ENCODE measurements at places on chromosomes 13 and 19.
A peak's percentile ranks its signal among the peaks of the same experiment; 100 is the strongest.

GRCh38 chr19:48372904-48373303 is 8.7 kb downstream of the SYNGR4 start:
- DNase-seq, result peak; percentile 40

DNA sequence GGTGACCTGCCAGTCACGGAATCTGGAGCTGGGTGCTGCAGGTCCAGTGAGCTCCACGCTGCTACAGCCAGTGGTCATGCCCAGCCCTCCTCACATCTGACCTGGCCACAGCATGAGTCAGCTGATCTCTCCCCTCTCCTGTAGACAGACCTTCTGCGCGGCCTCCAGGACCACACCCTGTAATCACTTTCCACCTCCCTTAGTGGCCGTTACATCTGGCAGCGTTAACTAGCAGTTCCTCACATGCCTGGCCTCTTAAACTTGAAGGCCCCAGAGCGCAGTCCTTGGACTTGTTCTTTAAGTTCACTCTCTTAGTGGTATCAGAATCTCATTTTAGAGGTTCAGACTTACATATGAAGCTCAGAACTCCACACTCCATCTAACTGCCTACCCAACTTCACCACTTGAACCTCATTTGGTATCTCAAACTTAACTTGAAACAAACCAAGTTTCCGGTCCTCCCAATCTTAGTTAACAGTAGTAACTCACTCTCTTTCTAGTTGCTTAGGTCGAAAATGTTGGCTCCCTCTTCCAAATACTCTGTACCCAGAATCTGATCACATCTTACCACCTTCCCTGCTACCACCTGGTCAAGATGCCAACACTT is 22.7 kb downstream of the MIPEP start:
- DNase-seq, result no peak

- DNase-seq, result peak; percentile 58
Measured at GRCh38 chr19:51422053-51422448, 4.6 kb upstream of the SIGLEC10 start.

DNA sequence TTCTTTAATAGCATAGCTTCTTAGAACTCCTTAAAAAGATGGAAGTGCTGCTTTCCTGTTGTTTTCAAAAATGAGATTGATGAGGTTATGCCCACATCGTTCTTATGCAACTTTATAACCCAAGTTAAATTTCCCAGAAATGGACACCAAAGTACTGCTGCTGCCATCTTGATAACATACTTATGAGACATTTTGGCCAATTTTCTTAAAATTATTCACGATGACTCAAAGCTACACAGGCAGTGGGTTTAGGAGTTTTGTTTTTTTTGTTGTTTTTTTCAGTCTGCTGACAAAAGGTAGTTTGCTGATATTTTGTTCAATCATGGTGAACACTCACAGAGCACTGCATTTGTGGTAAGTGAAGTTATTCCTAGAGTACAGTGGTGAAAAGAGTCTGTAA is 54.9 kb upstream of the RFC3 start:
- DNase-seq, result no peak

GRCh38 chr13:22252281-22252830 is 581.5 kb downstream of the FGF9 start:
- no peak for DNase-seq

- DNase-seq, result no peak
Measured at GRCh38 chr19:38046254-38047048, 139.4 kb downstream of the SIPA1L3 start.

GRCh38 chr13:21517576-21517975 is 58.5 kb upstream of the ZDHHC20 start:
- DNase-seq, result no peak

DNA sequence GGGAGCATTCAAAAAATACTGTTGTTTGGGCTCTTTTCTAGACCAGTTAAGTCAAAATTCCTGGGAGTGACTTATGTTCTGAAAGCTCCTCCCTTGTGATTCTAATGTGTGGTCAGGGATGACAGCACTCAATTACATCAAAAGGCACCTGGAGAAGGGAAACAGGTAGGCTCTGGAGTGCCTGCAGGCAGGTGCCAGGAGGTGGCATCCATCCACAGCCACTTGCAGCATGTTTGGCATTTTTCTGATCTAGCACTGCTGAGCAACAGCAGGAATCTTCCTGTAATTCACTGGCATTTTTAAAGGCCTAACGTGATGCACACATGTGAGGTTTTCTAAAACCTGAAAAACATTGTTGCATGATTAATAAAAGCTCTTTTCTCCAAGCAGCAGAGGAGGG is 94.6 kb downstream of the CCNA1 start:
- peak; percentile 73 for DNase-seq

- peak; percentile 28 for DNase-seq
Measured at GRCh38 chr19:33434886-33435705, 61.6 kb downstream of the CEBPG start.

GRCh38 chr13:23377579-23377978 is 55.9 kb downstream of the SACS start:
- no peak for DNase-seq

GRCh38 chr13:71661921-71662320 is 205.1 kb downstream of the DACH1 start:
- DNase-seq, result no peak

- no peak for DNase-seq
Measured at GRCh38 chr19:11570039-11570462, 7.4 kb downstream of the ACP5 start.

GRCh38 chr13:32553720-32554119 is 15.1 kb upstream of the N4BP2L2 start:
- no peak for DNase-seq

- DNase-seq, result peak; percentile 35
Measured at GRCh38 chr13:49584771-49585182, 581 bp downstream of the RCBTB1 start.

- no peak for DNase-seq
Measured at GRCh38 chr13:34151885-34152284, 333.9 kb downstream of the RFC3 start.

DNA sequence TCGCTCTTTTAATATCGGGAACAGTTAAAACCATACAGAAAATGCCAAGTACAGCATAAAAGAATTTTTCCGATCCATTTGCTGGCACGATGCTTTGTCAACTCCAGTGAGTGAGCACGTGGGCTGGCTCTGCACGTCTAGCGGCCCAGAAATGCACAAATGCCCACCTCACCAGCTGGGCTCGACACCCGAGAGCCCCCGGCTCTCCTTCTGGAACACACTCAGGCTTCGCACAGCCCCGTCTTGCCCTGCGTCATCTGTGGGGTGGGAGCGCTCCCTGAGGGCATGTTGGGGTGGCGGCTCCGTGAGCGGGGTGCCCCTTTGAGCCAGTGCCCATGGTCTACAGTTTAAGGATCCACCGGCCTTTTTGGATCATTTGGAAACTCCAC is 24.5 kb downstream of the ATP4B start:
- no peak for DNase-seq

DNA sequence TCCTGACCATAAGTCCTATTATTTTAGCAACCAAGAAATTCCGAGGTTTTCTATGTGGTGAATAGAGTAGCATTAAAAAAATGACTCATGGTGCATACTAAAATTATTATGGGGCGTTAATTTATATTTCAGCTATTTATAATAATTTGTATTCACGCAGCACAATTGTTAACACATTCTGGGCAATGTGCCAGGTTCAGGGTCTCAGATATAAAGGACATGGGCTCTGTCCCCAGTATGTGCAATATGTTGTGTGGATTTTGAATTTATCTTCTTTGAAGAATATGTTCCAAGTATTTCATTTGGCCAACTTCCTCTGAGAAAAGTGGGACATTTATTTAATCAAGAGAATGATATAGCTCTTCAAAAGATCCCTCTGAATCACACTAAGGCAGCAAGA is 1434.7 kb upstream of the PRR20A start:
- DNase-seq, result no peak

DNA sequence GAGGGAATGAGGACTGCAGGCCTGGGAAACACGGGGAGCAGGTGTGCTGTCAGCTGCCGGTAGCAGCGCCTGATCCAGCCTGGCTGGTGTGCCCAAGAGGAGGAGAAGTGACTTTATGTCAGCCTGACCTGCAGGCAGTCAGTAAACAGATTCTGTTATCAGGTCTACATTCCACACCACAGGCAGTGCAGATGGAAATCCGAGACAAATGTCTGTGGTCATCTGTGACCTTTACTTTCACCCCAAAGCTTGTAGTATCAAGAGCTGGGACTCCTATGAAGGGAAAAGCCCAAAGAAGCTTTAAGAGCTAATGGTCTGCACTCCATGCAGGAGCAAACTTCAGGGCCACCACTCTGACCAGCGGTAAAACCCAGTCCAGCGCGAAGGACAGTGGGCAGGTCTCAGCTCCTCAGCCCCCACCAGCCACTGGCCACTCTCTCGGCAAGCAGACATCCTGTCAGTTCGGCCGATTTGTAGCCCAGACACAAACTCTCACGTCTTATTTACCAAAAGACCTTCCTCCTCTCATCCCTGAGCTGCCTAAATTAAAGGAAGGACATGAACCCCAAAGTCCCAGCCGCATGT is 7.7 kb downstream of the EPS15L1 start:
- no peak for DNase-seq

GRCh38 chr13:73742982-73743381 is 391.2 kb downstream of the KLF12 start:
- DNase-seq, result no peak

- DNase-seq, result no peak
Measured at GRCh38 chr19:40585241-40585981, 8.7 kb downstream of the SHKBP1 start.

Measured in DMS53 (cell line).